ENCODE measurements at places on chromosomes 6 and 20. TPM values are rescaled to one million over a fixed set of nuclear protein-coding genes. Genes with fewer than 3 reads are reported as not detected.

TMEM30A gene
- 133 TPM for polyA plus RNA-seq

SLC22A16 gene
- polyA plus RNA-seq: 0.40 TPM

RIN2 gene
- polyA plus RNA-seq: 38.1 TPM

PAK5 gene
- polyA plus RNA-seq: 0.63 TPM

BNIP5 gene
- 0.17 TPM for polyA plus RNA-seq

FOXP4 gene
- 29.3 TPM for polyA plus RNA-seq

ZNF391 gene
- polyA plus RNA-seq: 13.5 TPM

TAP1 gene
- 7.7 TPM for polyA plus RNA-seq

Data from left kidney (tissue), 8 donors.